Activated CD4-positive, alpha-beta memory T cell treated with anti-CD3 and anti-CD28 coated beads, Interleukin-2, amount 10 ng/mL, durations not matched to agents 7 days and 5 days (primary cell): ENCODE measurements at places on chromosomes 12 and 14. TPM values are rescaled to one million over a fixed set of nuclear protein-coding genes. Genes with fewer than 3 reads are reported as not detected.

Gene GLIPR1L1
- total RNA-seq, result not detected

Gene TSHR
- total RNA-seq, result 1.6 TPM

Gene TMPRSS12
- not detected for total RNA-seq

DNA sequence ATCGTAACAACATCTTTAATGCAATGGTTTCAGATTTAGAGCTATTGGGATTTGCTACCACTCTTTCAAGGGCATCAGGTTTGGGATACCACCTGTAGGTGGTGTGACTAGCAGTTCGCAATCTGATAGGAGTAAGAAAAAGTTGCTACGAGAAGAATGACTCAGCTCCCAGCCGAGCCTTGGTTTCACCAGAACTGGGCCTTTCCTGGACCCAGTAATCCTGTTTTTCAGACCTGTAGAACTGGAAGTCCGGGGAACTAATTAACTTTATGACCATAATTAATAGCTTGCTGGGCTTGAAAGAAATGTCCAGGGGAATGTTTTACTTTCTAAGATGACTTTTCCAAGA is 770 bp downstream of the ABHD4 start:
- DNase-seq, result peak; percentile 45

GRCh38 chr14:54186821-54187763 is 209.7 kb upstream of the CDKN3 start:
- no peak for DNase-seq

DNA sequence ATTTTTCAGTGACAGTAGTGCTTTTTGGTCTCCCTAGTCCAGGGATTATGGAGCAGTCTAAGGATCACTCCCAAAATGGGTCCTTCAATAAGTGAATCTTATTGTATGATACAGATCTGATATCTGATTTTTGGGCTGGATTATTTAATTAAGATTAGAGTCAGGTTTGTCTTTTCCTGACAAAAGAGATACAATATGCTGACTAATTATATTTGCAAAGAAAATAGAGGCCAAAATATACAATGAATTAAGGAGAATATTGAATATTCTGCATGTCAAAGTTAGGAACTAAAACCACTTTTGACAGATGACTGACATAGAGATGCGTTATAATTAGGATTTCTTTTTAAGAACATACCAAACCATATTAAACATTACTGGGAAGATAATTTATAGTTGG is 175.2 kb downstream of the FOXG1 start:
- DNase-seq, result no peak

GRCh38 chr12:97276661-97277429 is 185.8 kb upstream of the RMST start:
- DNase-seq, result no peak

GRCh38 chr12:104526751-104527150 is 70.0 kb downstream of the CHST11 start:
- no peak for DNase-seq

DNA sequence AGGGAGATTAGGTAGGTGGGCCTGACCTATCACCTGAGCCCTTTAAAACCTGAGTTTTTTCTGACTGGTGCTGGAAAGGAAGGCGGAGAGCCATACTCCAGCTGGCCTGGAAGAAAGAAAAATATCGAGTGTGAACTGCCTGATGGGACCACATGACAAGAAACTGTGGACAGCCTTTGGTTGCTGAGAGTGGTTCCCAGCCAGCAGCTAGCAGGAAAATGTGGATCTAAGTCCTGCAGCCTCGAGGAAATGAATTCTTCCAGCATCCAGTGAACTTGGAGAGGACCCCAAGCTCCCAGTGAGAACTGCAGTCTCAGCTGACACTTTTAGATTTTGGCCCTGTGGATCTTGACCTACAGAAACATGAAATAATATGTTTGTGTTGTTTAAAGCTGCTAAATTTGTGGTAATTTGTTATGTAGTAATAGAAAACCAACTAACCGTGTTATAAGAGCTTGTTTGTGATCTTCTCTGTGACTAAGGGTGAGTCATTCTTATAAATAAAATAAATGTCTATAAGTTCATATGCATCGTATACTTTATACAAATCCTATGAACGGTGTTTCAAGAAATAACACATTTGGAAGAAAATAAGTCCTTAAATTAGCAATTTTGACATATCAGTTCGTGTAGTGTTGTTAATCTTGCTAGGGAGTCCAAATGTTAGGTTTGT is 359.6 kb downstream of the BMP4 start:
- no peak for DNase-seq

DNA sequence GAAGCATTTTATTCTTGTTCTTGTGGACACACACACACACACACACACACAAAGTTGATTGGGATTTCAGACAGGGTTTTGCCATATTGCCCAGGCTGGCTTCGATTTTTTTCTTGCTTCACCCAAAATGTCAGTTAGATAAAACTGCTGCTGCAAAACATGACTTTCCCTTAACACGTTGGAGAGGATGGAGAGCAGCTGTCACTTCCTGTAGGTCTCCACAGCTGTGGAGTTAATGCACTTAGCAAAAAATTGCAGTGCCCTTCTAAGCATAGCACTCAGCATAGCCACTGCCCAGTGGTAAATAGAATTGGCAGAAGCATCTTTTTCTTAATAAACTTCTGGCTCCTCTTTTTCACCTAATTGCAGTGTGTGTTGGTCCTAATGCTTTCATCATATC is 54.5 kb downstream of the PDZRN4 start:
- DNase-seq, result no peak

DNA sequence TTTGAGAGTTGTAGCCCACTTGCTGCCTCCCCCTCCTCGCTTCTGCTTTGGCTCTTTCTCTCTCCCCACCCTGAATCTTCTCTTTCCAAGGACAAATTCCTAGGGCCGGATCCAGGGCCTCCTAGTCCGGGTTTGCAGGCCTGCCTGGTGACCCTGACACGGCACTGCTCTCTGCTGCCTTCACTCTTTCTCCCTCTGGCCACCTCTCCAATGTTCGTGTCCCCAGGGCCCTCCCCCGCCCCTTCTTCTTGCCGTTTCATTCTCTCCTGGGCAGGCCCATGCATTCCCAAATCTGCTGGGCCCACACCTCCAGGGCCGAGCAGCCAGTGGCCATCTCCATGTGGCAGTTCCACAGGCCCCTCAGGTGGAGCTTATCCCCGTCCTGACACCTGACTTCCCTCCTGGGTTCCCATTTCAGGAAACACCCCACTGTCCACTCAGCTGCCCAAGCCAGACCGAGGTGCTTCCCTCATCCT is 34.0 kb upstream of the CORO1C start:
- DNase-seq, result no peak

DNA sequence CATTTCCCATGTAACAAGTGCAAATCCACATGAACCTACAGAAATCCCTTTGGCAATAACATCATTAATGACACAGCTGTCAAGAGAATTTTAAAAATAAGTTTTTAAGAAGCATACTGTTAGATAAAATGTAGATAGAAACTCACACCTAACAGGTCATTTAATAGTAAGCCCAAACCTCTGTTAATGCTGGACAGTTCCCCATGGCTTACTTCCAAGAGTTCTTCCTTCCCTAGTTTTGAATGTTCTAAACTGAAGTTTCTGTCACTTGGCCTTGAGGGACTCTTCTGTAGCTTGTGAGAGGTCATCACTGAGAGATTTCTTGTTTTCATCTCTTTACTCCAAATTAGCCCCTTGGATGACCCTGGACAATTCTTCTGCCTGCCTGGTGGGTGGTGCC is 22.7 kb downstream of the OTX2 start:
- no peak for DNase-seq
